H1 (cell line): ENCODE measurements at places on chromosomes 11 and 22. TPM values are rescaled to one million over a fixed set of nuclear protein-coding genes. Genes with fewer than 3 reads are reported as not detected.

DNA sequence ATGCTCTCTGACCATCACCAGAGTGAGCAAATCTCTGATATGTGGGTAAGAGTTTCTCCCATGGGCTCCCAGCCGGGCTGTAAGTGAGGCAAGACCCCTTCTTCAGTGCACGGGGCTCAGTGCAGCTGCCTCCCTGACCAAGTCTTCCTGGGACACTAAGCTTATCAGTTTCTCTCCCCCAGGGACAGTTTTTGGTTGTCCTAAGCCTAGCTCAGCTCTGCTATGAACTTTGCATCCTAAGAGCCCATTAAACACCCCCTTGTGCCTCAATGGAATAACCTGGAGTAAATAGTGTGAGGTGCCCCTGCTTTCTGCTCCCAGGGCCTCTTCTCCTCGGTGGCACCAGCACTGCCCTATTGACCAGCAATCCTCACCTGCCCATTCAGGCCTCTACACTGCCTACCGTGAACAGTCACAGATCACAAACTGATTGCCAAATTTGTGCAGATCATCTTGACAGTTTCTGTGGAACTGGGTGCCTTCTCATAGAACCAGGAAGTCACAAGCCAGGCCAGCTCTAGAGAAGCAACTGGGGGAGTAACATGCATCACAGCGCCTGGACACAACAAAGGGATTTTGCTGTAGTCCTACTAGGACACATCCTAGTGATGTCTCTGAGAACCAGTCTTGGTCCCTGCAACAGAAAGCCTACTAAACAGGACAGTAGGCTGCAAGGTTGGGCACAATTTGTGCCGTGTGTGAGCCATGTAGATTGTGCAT, 19.5 kb upstream of the IGLL5 start:
- no peak for DNase-seq

DNA sequence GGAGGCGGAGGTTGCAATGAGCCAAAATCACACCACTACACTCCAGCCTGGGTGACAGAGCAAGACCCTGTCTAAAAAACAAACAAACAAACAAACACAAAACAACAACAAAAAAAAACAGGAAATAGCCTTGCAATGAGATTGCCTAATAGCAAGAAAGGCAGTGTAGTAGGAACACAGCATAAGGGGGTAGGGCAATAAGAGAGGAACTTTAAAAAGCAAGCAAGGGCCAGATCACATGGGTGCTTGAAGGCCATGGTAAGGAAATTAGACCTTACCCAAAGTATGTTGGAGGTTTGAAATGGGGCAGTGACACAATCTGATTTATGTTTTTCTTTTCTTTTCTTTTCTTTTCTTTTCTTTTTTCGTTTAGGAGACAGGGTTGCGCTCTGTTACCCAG, 34.7 kb upstream of the NRIP3 start:
- DNase-seq, result no peak

- no peak for DNase-seq
Observed at GRCh38 chr11:63573881-63574855, 11.0 kb upstream of the PLAAT2 start.

DNA sequence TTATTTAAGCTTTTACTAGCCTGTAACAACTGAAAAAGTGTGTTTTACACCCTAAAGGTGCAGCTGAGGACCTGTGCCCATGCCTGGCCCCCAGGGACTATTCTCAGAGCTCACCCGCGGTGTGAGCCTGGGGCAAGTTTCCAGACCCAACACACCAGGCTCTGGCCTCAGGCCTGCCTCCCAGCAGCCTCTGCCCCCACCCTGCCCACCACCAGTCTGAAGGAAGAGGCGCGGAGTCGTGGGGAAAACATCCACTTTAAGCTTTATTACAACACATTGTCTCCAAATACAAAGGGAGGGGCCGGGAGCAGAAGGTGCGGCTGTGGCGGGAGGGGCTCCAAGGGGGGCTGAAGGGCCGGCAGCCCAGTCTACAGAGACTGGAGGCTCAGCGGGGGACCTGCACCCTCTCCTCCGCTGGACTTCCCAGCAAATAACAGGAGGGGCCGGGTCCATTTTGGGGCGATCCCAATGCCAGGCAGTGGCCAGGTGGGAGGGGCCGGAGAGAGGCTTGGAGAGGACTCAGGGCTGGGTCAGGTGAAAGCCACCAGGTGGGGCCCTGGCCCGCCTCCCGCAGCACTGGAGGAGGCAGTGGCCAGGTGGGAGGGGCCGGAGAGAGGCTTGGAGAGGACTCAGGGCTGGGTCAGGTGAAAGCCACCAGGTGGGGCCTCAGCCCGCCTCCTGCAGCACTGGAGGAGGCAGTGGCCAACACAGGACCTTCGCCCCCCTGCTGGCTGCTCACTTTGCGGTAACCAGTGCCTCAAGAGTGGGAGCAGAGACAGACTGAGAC, 18.1 kb downstream of the DUSP8 start:
- peak; percentile 68 for DNase-seq

The TEX12 gene
- not detected in 2 replicates for total RNA-seq

GRCh38 chr11:1088927-1089737, 14.5 kb downstream of the MUC2 start:
- DNase-seq, result no peak

The BLID gene
- total RNA-seq, result not detected in 2 replicates

- DNase-seq, result no peak
Observed at GRCh38 chr22:43404673-43405385, 7.0 kb upstream of the MPPED1 start.

- no peak for DNase-seq
Observed at GRCh38 chr11:95335989-95336388, 105.0 kb upstream of the SESN3 start.

GRCh38 chr11:61345954-61346843, 13.2 kb downstream of the TKFC start:
- DNase-seq, result no peak

DNA sequence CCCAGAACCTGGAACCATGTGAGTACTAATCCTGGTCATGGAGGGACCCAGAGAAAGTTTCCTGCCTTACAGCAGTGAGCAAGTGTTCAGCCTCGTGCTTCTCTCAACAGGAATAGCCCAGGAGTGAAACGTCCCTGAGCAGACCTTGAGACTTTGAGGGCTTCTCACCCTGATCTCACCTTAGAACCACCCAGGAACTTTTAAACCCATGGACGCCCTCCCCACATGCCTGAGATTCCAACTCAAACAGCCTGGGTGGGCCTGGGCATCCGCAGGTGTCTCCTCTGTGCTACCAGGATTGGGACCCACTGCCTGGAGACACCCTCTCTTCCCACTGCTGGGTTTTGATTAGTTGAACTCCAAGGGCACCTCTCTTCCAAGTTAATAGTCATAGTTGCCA, 297.2 kb downstream of the NTM start:
- no peak for DNase-seq

DNA sequence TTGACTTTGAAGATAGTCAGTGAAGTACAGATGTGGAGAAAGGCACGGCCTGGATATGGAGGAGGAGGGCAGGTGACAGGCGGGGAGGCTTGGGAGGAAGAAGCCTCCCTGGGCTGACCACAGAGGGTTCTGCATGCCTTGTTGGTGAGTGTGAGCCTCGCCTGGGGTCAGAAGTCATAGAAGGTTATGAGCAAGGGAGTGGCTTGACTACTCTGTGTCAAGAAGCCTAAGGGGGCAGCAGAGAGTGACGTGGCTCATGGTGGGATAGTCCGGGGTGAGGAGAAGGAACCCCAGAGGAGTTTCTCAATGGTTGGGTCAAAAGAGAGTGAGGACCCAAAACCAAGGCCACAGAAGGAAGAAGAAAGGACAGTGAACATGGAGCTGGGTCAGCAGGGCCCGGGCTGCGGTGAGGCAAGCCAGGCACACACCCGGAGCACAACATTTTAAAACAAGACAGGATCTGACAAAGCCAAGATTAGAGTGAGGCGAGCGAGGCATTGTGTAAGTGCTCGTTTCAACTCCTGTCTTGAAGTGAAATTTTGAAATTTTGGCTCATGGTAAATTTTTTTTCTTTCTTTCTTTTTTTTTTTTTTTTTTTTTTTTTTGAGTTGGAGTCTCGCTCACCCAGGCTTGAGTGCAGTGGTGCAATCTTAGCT, 31.9 kb downstream of the PDGFB start:
- DNase-seq, result no peak

The FSHB gene
- total RNA-seq, result not detected in 2 replicates
